ENCODE measurements at places on chromosomes 11 and 22.
A peak's percentile ranks its signal among the peaks of the same experiment; 100 is the strongest.

DNA sequence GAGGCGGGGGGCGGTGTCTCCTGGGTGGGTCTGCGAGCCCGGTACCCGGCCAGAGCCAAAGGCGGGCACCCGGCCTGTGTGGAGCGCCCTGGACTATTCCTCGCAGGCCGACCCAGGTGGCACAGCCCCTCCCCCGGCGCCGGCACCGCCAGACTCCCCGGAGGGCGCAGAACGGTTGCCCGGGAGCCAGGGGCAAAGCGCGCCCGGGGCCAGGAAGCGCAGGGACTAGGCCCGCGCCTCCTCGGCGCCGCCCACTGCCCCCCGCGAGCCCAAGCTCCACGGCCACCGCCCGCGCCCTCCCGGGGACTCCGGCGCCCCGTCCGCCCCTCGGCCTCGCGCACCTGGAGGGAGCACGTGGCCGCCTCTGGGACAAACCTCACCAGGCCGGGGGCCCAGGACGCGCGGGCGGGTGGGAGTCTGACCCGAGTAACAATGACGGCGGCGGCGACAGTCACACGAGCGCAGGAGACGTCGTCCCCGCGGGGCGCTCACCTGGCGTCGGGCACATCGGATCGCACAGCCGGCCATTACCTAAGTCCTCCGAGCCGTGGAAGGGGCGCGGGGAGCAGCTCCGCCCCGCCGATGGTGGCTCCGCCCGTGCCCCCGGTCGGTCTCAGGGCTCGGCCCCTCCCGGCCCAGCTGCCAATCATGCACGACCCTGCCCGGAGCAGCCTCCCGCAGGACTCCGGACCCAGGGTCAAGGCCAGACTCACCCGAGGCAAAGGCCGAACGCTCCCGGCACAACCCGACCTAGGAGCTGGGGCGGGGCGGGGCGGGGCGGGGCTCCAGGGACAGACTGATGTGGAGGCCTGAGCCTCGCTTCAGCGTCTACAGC is 7.4 kb downstream of the PLXNB2 start:
- no peak for DNase-seq

GRCh38 chr11:99766811-99767210 is 746.1 kb downstream of the CNTN5 start:
- DNase-seq = no peak

GRCh38 chr11:70493891-70494290 is 95.6 kb downstream of the CTTN start:
- no peak for DNase-seq

DNA sequence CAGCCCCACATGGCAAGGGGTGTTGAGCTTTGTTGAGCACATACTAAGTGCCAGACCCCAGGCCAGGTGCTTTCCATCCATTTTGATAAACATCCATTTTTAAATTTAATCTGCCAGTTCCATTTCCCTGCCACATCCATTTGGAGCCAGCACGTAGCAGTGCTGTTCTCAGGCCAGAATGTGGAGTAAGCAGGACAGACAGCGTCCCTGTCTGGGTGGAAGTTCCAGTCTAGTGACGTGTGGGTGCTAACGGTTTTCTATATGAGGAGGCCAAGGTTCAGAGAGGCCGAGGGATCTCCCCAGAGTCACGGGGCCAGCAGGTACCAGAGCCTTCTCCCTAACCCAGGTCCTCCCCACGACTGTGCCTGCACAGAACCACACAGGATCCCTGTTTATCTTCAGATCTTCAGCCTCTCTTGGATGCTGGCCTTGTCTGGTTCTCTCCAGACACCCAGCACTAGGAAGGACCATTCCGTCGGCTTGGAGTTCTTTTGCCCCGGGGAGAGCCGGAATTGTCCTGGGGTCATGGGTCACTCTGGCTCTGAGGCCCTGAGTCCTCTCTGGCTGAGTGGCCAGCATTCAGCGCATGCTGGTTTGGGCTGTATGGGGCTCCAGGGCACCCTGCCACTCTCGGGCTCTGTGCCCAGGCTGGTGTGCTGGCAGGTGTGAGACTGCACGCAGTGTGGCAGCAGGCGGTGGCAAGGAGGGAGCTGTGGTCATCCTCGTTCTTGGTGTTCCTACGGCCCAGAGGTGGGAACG is 63.6 kb upstream of the PPARA start:
- DNase-seq = no peak

- no peak for DNase-seq
Measured at GRCh38 chr11:102119997-102120396, 9.8 kb downstream of the YAP1 start.

- DNase-seq = no peak
Measured at GRCh38 chr11:21564095-21564494, 628.8 kb upstream of the ANO5 start.

GRCh38 chr22:37906364-37907008 is 389 bp downstream of the MICALL1 start:
- DNase-seq = no peak

DNA sequence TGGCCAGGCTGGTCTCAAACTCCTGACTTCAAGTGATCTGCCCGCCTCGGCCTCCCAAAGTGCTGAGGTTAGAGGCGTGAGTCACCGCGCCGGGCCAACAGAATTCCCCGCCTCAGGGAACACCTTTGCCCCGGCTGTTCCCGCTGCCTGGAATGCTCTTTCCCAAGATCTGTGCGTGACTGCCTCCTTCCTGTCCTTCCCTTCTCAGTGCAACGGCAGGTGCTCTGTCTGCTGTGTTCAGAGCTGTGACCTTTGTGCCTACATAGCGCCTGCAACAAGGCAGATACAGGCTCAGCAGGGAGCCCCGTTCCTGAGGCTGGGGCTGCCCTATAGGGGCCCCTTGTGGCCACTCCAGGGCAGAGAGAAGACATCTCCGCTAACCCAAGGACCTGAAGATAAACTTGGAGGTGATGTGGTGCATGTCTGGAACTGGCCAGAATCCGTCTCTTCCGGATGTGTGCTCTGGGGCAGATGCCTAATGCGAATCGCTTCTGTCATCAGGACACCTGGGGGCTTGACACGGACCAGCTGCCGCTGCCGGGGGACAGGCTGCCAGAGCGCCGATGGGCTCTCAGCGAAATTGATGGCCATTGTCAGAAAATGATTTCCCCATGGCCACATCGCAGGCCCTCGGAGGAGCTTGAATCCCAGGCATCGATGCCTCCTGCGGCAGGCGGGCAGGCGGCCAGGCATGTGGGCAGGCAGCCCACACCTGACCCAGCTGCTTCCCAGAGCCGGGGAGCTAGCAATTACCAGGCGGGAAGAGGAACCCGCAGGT is 43.5 kb upstream of the TCF20 start:
- DNase-seq = peak; percentile 52

DNA sequence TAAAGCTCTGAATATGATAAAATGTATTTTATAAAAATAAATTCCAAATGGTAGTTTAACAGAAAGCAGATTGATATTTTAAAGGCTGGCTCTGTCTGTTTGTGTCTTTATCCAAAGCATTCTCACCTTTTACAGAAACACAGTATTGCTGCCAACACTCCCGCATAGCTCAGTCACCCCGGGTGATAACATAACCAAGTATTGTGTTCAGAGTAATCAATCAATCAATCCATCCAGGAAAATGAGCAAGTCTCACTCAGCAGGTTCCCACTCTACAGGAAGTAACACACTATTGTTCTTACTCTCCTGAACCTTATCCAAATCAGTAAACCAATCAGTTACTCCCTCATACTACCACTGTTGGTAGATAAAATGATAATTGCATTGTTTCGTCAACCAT is 203.4 kb downstream of the LRRC4C start:
- DNase-seq = no peak

- no peak for DNase-seq
Measured at GRCh38 chr11:16982256-16982671, 31.9 kb downstream of the PLEKHA7 start.

DNA sequence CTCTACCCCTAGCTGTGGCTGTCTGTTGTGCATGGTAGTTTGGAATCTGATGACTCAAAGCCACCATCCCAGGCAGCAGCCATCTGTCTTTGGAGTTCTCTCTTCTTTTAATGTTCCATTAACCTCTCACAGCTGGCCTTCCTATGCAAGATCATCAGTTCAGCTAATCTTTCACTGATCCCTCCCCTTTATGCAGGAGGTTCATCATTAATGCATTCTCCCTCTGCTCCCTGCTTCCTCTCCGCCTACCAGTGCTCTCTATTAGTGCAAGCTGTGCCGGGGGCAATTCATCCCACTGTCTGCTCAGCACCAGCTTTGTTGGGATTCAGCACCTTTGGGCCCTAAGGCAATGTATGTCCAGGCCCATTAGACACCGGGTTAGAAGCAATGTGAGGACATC is 413.0 kb upstream of the LRRC4C start:
- DNase-seq = no peak

DNA sequence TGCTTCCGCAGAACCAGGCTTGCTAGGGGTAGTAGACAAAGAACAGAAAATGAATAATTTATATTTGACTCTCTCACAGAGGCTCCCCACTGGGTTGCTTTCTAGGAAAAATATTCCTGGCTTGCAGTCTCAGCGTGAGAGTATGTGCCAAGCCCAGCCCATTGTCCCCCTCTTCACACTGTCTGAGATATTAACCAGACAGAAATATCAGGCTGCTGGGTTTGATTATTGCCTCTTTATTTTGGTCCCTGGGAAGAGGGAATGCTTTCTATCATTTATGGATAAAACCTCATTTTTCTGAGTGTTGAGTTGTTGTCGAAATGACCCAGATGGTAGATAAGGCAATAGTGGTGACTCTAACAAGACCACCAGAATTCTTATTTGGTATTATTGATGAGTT is 367.9 kb downstream of the METTL15 start:
- DNase-seq = no peak

- DNase-seq = no peak
Measured at GRCh38 chr11:77411137-77411707, 62.7 kb downstream of the PAK1 start.

GRCh38 chr11:74942073-74942759 is 6.7 kb downstream of the XRRA1 start:
- no peak for DNase-seq

DNA sequence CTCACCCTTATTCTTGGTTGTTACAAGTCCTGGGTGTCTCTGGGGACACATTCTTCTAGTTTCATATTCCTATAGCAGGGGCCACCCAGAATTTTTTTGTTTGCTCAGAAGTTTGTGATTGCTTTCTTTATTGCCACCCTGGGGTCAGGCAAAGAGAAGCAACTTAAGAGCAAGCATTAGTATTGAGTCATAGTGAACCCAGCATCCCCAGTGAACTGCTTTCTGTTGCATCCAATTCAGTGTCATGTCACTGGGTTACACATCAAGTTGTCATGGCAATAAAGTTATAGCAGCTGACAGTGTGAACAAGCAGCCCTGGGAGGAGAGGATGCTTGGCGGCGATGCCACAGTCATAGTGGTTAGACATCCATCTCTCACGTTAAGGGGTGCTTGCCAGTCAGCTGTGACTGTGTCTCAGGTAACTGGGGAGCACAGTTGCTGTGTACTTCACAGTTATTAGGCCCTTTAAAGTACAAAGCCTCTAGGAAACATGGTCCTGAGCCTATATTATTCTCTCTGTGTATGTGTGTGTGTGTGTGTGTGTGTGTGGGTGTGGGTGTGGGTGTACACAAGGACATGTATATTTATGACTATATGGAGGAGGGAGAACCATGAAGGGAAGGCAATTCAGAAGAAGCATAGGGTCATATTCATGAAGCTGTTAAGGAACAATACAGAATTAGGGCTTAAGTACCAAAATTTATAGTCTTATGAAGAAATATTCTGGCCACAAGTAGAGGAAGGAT is 52.5 kb downstream of the TRIM44 start:
- DNase-seq = no peak

GRCh38 chr22:33920197-33920540 is at the start of gene LARGE1:
TSS of gene LARGE1 (minus strand) at chr22:33920476.
- no peak for DNase-seq

DNA sequence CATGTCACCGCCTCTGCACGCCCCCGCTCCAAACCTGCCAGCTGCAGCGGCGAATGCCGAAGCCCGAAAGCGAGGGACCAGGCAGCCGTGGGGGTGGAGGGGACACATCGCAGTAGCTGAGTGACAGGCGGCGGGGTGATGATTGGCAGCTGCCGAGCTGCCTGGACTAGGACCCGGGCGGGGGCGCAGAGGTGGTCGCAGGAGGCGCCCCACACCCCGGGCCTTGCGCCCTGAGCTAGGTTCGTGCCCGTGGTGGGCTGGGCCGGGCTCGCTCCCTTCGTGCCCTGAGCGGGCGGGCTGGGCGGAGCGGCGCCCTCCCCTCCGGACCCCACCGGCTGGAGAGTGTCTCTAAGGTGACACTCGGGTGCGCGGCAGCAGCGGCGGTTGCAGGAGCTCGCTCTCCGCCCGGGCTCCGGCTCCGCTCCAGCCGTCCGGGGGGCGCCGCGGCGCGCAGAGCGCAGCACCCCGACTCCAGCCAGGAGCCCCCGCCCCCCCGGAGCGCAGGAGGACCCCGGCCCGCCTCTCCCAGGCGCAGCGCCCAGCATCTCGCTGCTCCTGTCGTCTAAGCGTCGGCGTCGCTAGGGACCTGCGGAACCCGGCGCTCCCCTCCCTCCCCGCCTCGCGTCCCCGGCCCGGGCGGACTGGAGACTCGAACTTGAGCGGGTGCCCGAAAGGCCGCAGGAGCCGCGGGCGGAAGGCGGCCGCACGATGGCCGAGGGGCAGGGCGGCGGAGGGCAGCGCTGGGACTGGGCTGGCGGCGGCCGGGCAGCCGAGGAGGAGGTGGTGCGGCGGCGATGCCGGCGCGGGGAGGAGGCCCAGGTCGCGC is 14.5 kb upstream of the DGKZ start:
- DNase-seq = no peak

- no peak for DNase-seq
Measured at GRCh38 chr22:38487946-38488345, 18.2 kb downstream of the DDX17 start.

DNA sequence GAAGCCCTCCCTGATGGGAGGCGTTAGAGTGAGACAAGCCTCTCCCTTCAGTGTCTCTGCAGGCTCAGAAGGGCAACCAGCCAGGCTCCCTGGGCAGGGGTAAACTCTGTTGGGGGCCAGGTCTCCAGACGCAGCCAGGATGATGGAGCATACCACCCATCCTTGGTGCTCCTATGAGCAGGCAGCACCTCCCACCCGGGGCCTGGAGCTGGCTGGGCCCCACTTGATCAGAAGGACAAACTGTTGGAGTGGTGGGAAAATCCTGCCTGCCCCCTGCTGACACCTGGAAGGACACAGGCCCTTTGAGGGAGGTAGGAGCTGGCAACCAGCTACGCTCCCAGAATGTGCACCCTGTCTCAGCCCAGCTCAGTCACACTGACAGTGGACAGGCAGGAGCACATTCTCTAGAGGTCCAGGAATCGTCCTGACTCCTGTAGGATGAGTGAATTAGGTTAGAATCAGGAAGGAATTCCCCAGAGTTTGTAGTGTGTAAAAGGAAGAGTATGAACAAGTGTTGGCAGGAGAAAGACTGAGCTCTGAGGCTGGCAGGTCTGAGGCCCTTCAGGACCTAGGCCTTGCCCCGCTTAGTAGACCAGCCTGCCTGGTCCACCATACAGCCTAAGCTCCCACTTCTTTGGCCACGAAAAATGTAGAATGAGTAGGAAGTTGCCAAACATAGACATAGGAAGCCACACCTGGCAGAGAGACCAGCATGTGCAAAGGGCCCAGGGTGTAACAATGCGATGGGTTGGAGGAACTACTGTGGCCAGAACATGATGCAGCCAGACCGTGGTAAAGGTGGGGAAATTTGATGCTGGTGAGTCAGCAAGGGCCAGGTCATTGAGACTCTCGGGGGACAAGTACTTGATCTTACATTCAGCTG is 19.1 kb downstream of the ARHGEF17 start:
- DNase-seq = no peak

- no peak for DNase-seq
Measured at GRCh38 chr11:57511741-57512430, 3.6 kb downstream of the SLC43A1 start.

- no peak for DNase-seq
Measured at GRCh38 chr11:15390857-15391256, 276.1 kb downstream of the INSC start.
